ENCODE measurements at places on chromosomes 2 and 18.
A peak's percentile ranks its signal among the peaks of the same experiment; 100 is the strongest.

GRCh38 chr18:51279367-51279984 is 82.0 kb upstream of the MEX3C start:
- no peak for DNase-seq

- no peak for DNase-seq
Measured at GRCh38 chr2:204315236-204315662, 230.0 kb upstream of the PARD3B start.

GRCh38 chr2:46114996-46115395 is 182.2 kb upstream of the EPAS1 start:
- DNase-seq: no peak

- no peak for DNase-seq
Measured at GRCh38 chr18:50937183-50937582, 30.7 kb upstream of the ELAC1 start.

DNA sequence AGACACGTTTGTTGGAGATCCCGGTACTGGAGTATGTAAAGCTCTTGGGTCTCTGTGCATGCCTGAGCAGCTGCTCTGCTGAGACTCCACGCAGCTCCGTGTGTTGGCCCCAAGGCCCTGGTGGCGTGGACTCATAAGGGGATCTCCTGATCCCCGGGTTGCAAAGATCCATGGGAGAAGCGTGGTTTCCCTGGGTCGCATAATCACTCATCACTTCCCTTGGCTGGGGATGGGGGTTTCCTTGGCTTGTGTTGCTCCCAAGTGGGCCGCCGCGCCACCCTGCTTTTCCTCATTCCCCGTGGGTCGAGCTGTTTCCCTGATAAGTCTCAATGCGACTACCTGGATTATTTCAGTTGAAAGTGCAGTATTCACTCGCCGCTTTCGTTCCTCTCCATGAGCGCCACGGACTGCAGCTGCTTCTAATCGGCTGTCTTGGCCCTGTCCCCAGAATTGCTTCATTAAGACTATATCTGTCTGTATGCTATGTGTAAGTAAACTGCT is 76.0 kb downstream of the EPC2 start:
- DNase-seq: no peak

DNA sequence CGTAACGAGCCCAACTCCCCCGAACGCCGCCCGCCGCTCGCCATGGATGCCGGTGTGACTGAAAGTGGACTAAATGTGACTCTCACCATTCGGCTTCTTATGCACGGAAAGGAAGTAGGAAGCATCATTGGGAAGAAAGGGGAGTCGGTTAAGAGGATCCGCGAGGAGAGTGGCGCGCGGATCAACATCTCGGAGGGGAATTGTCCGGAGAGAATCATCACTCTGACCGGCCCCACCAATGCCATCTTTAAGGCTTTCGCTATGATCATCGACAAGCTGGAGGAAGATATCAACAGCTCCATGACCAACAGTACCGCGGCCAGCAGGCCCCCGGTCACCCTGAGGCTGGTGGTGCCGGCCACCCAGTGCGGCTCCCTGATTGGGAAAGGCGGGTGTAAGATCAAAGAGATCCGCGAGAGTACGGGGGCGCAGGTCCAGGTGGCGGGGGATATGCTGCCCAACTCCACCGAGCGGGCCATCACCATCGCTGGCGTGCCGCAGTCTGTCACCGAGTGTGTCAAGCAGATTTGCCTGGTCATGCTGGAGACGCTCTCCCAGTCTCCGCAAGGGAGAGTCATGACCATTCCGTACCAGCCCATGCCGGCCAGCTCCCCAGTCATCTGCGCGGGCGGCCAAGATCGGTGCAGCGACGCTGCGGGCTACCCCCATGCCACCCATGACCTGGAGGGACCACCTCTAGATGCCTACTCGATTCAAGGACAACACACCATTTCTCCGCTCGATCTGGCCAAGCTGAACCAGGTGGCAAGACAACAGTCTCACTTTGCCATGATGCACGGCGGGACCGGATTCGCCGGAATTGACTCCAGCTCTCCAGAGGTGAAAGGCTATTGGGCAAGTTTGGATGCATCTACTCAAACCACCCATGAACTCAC is 673 bp downstream of the PCBP1 start:
- peak; percentile 32 for DNase-seq

DNA sequence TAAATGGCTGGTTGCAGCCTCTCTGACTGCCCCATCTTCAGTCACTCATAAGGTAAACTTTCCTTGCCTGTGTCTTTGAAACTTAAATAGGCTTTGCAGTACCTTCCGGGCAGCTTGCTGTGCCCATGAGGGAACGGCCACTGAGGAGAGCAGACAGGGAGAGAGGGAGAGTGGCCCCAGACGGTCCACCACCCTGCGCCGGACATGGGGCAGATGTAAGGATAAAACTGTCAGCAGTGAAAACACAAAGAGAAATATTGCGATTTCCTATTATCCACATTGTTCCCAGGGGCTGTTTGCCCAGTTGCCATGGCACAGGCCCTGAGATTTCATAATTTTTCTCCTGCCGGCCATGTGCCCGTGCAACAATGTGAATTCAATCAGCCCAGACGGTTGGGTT is 265.9 kb upstream of the SALL3 start:
- no peak for DNase-seq

Data from bone marrow (tissue), 2 donors.